ENCODE measurements at places on chromosomes 11 and 22. TPM values are rescaled to one million over a fixed set of nuclear protein-coding genes. Genes with fewer than 3 reads are reported as not detected.
A peak's percentile ranks its signal among the peaks of the same experiment; 100 is the strongest.

The MYEOV gene
- not detected for total RNA-seq

- DNase-seq, result no peak
- peaks cover 36% of the 10 kb centered on the region for H3K36me3 ChIP-seq
- H3K27ac ChIP-seq, result no peak overlapping the region
- H3K27me3 ChIP-seq, result no peaks in the 10 kb centered on the region
- no peak overlapping the region for H3K4me3 ChIP-seq
Measured at GRCh38 chr11:3120071-3120792, 44.9 kb downstream of the OSBPL5 start.

DNA sequence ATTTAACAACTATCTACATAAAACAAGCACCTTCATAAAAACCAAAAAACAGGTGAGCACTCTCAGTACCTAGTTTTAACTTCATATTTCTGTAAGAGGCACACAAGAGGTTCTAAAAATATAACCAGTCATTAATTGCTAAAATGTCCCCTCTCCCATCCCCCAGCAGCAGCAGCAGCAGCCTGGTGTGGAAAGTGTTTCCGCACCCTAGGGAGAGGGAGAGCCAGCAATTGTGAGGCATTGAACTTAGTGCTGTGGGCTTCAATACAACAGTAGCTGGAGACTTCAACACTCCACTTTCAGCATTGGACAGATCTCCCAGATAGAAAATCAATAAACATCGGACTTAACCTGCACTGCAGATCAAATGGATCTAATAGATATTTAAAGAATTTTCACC, 1158.5 kb downstream of the JRKL start:
- DNase-seq, result no peak
- no peak overlapping the region for H3K27ac ChIP-seq
- no peaks in the 10 kb centered on the region for H3K27me3 ChIP-seq
- H3K4me3 ChIP-seq, result no peak overlapping the region
- no peaks in the 10 kb centered on the region for H3K4me1 ChIP-seq

The DERL3 gene
- 2.0 TPM for total RNA-seq

GRCh38 chr22:45599836-45600577, 71.6 kb upstream of the ATXN10 start:
- no peak overlapping the region for H3K27ac ChIP-seq
- no peaks in the 10 kb centered on the region for H3K27me3 ChIP-seq
- no peak for DNase-seq

The FAM180B gene
- 0.26 TPM for total RNA-seq

- H3K4me1 ChIP-seq, result peaks cover 25% of the 10 kb centered on the region
- peak overlapping the region; percentile 75 for H3K27ac ChIP-seq
- no peaks in the 10 kb centered on the region for H3K27me3 ChIP-seq
- H3K36me3 ChIP-seq, result peaks cover 53% of the 10 kb centered on the region
- H3K4me3 ChIP-seq, result peak overlapping the region; percentile 53
Measured at GRCh38 chr22:50445071-50445879, 29.6 kb downstream of the SBF1 start.

DNA sequence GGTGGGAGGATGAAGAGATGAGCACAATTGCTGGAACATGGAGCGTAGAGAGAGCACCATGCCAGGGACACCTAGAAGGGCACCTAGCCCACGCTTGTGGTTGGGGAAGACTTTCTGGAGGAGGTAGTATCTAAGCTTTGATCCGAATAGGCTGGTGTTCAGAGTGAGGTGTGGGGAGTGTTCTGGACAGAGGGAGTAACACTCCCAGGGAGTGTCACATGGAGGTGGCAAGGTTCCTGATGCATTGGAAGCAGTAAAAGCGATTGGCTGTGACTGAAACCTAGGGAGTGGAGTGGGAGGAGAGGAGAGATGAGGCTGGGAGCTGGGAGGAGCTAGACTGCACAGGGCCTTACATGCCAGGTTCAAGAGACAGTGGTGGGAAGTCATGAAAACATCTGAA, 188.0 kb upstream of the NCAM1 start:
- H3K36me3 ChIP-seq, result no peaks in the 10 kb centered on the region
- no peak for DNase-seq
- H3K4me3 ChIP-seq, result no peak overlapping the region
- H3K4me1 ChIP-seq, result no peaks in the 10 kb centered on the region

GRCh38 chr11:103737037-103737622, 299.3 kb upstream of the DDI1 start:
- H3K4me3 ChIP-seq, result no peak overlapping the region
- peaks cover 8% of the 10 kb centered on the region for H3K4me1 ChIP-seq
- no peak for DNase-seq

DNA sequence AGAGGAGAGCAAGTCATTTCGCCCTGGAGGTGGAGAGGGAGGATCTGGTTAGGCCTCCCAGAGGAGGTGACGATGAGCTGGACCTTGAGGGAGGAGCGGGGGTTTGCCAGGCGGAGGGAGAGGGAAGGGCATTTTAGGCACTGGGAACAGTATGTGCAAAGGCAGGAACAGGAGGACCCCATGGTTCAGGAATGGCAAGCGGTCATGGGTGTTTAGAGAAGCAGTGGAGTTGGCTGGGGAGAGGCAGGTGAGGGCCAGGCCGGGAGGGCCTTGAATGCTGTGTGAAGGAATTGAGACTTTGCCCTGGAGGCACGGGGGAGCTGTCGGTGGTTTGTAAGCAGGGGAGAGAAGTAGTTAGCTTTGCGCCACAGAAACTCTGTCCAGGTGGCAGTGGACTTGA, 10.3 kb downstream of the PRDM11 start:
- DNase-seq, result no peak
- no peak overlapping the region for H3K4me3 ChIP-seq
- no peak overlapping the region for H3K27ac ChIP-seq
- no peaks in the 10 kb centered on the region for H3K27me3 ChIP-seq

- no peak overlapping the region for H3K4me3 ChIP-seq
- no peak for DNase-seq
- H3K36me3 ChIP-seq, result no peaks in the 10 kb centered on the region
- no peaks in the 10 kb centered on the region for H3K4me1 ChIP-seq
- H3K27me3 ChIP-seq, result no peaks in the 10 kb centered on the region
- no peak overlapping the region for H3K27ac ChIP-seq
Measured at GRCh38 chr11:16195651-16196050, 160.7 kb downstream of the SOX6 start.

DNA sequence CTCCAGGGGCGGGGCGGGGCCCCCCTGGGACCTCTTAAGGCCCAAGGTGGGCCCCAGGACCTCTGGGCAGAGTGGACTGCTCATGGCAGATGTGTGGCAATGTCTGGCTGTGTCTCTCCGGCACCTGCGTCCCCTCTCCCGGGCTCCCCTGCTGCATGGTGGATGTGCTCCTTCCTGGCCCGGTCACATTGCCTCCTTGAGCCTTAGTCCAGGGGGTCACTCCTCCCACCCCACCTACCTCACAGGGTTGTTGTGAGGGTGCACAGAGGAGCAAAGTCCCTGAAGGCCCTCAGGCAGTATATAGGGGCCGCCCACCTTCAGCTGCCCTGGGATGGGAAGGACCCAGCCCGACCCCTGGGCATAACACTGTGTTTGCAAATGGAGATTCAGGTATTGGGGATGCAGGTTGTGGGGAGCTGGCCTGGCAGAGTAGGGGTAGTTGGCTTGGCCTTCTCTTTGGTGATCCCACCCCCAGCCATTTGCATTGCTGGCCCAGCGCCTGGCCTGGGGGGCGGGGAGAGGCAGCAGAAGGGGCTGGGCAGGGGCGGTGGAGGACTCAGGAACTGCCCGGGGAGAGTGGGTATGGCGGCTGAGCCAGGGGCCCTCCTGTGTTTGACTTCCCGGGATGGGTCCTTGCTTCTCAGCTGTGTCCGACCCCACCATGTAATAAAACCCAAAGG, 11.3 kb downstream of the KCTD17 start:
- H3K4me1 ChIP-seq, result peaks cover 14% of the 10 kb centered on the region
- peaks cover 7% of the 10 kb centered on the region for H3K36me3 ChIP-seq
- peaks cover 3% of the 10 kb centered on the region for H3K27me3 ChIP-seq
- H3K4me3 ChIP-seq, result no peak overlapping the region

DNA sequence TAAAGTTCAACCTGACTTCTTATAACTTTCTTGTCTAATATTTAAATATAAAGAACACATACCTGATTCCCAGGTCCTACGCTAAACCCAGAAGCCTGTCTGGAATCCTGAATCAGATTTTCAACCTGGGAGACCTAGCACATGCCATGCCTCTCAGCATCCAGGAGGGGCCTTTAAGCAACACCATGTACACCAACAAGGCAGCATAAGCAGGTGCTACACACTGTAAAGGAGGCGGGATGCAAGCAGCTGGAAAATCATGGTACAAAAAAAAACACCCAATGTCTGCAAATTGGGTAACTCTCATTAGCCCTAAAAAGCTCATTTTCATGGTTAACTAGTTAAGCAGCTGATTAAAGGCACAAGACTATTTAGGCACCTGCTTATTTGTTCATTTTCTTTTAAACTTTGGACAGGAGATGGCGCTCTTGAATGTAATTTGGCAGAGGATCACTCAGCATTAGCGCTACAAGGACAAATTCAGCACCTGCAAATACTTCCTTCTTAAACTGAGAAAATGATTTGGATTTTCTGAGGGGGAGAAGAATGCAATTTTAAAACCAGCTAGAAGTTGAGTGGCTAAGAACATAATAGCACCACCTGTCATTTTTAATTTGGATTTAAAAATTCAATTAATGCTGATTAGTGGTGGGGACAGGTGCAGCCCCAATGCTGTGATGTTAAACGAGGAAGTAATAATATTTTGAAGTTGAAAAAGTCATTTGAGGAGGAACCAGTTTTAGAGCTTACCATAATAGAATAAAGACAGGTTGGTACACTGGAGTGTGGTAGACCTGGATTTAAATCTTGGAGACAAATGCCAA, 104.0 kb downstream of the FAR1 start:
- peak; percentile 41 for DNase-seq
- no peak overlapping the region for H3K27ac ChIP-seq
- H3K36me3 ChIP-seq, result no peaks in the 10 kb centered on the region

DNA sequence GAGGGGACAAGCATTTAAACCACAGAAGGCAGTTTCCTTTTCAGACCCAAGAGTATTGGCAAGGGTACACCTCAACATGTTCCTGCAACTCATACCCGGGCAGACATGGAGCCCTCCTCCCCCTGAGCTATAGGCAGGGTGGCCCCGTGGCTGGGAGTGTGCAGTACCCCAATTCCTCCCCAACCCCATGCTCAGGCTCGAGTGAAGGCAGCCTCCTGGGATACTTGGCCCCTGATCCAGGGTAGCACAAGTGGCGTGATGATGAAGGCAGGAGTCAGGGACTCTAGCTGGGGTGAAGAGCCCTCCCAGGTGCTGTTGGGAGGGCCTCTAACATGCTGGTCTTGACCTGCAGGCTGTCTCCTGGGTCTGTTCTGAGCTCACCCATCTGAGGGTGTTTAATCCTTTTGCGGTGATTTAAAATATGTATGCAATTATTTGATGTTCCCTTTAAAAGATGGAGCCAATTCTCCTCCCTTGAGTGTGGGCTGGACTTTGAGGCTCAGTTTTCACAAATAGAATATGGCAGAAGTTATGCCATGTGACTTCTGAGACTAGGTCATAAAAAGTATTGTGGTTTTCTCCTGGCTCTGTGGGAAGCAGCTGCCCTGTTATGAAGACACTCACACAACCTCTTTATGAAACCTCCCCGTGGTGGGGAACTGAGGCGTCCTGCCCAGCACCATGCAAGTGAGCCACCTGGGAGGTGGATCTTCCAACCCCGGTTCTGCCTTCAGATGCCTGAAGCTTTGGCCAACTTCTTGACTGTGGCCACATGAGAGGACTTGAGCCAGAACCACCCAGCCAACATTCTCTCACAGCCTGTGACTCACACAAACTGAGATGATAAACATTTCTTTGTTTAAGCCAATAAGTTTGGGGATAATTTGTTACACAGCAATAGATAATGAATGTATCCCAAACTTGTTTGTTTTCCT, 54.7 kb upstream of the NECTIN1 start:
- no peaks in the 10 kb centered on the region for H3K4me1 ChIP-seq
- H3K36me3 ChIP-seq, result no peaks in the 10 kb centered on the region
- H3K27ac ChIP-seq, result no peak overlapping the region
- DNase-seq, result no peak

The KBTBD3 gene
- 13.2 TPM for total RNA-seq

The KCNA4 gene
- total RNA-seq, result not detected

The NOL12 gene
- 48.6 TPM for total RNA-seq

- no peaks in the 10 kb centered on the region for H3K4me1 ChIP-seq
- no peak overlapping the region for H3K4me3 ChIP-seq
- H3K27ac ChIP-seq, result no peak overlapping the region
Measured at GRCh38 chr11:59894616-59895015, 16.0 kb downstream of the OOSP3 start.

DNA sequence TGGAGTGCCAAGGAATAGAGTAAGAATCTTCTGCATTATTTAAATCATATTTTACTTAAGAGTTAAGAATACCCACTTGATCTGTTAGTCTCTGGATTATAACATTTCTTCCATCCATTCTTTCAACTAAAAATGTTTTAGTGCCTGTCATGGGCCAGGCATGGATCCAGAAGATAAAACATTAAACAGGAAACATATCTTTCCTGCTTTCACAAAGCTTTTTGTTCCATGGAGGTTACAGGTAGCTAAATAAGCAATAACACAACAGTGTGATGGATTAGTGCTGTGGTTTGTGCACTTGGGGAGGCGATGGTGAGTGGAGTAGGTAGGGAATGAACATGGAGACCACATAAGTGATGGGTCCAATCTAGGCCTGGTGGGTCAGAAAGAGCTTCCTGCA, 258.5 kb downstream of the DDX10 start:
- DNase-seq, result no peak
- peaks cover 39% of the 10 kb centered on the region for H3K36me3 ChIP-seq
- H3K27me3 ChIP-seq, result no peaks in the 10 kb centered on the region
- no peak overlapping the region for H3K4me3 ChIP-seq

The PRPF19 gene
- total RNA-seq, result 98.8 TPM

- H3K27ac ChIP-seq, result peak overlapping the region; percentile 94
- H3K4me3 ChIP-seq, result peak overlapping the region; percentile 92
- H3K4me1 ChIP-seq, result peaks cover 46% of the 10 kb centered on the region
- H3K27me3 ChIP-seq, result no peaks in the 10 kb centered on the region
- no peak for DNase-seq
- H3K36me3 ChIP-seq, result no peaks in the 10 kb centered on the region
Measured at GRCh38 chr11:107564877-107565218, 687 bp downstream of the ALKBH8 start.

DNA sequence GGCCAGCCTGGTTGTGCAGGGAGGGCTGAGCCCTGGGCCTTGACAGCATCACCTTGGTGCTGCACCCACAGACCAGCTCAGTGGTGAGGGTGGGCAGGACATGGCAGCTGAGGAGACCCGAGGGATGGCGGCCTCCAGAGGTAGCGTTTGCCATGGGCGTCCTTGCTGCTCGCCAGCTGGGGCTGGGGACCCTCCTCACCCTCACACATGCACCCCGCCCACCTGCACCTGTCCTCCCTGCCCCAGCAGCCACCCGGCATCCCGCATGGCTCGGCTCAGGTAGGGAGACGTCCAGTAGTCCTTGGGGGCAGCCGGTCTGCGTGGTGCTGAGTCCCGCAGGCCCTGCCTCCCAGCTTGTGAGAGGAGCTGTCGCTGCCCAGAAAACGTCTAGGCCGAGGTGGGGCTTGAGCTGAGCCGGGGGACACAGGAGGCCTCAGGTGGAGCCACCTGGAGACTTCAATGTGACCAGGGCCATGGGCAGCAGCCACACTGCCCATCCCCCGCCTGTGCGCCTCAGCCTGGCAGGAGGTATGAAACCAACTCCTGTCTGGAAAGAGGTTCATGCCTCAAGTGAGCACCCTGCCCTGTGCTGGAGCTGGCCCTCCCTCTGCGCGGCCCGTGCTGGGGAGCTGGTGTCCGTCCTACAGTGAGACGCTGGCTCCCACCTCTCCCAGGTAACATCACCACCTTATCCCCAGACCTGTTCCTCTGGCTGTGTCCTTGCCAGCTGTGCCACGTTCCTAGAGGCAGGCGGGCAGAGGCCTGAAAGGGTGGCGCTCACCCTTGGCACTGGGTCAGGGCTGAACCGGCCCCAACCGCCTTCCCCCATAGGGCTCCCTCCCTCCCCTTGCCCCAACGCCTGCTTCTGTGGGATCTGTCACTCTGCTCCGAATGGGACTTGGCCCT, 3.3 kb upstream of the TRABD start:
- no peak for DNase-seq
- peaks cover 20% of the 10 kb centered on the region for H3K4me1 ChIP-seq
- no peak overlapping the region for H3K4me3 ChIP-seq
- H3K27me3 ChIP-seq, result no peaks in the 10 kb centered on the region
- no peaks in the 10 kb centered on the region for H3K36me3 ChIP-seq
